Fibroblast of skin of left biceps (primary cell): ENCODE measurements at places on chromosomes 7 and 10.

GRCh38 chr10:48606530-48607355 is 1.9 kb upstream of the ARHGAP22 start:
- DNase-seq: peak; percentile 38

- DNase-seq: no peak
These were observed 292.9 kb downstream of the LHFPL3 start for GRCh38 chr7:104621321-104621720.

DNA sequence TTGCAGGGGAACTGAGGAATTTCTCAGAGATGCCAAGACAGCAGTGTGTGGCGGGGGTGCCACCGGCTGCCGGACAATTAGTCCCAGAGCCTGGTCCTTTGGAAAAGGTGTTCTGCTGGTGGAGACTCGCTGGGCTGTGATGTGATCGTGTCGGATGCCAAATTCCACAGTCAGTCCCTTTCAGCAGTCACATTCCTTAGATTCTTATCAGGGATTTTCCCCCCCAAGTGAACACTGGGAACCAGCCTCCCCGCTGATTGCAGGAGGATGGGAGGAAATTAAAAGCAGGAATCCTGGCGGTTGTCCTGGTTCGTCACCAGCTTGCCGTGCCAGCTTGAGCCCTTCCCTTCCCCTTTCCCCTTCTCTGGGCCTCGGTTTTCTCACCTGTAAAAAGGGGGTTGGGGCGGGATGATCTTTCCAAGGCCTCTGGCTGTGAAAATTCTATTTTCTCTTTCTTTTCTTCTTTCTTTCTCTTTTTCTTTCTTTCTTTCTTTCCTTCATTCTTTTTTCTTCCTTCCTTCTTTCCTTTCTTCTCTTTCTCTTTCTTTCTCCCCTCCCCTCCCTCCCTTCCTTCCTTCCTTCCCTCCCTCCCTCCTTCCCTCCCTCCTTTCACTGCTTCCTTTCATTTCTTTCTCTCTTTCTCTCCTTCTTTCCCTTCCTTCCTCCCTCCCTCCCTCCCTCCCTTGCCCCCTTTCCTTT is 39.6 kb downstream of the COL26A1 start:
- DNase-seq: peak; percentile 59

DNA sequence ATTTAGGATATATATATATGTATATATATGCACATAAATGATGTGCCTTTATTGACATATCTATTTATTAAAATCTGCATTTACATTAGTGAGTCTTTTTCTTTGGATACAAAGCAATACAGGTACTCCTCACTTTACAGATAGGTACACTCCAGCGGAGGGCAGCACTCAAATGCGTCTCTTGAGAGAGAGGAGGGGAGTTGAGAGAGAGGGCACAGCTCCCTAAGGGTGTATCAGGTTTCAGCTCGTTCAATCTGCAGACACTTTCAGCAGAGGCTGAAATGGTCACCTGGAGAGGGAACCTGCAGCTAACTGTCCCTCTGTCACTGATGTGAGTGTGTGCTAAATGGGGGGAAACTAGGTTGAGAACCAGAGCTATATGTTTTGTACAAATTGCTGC is 21.5 kb downstream of the C10orf53 start:
- no peak for DNase-seq
